Pulmonary artery endothelial cell (primary cell): ENCODE measurements at places on chromosomes 5 and 9. TPM values are rescaled to one million over a fixed set of nuclear protein-coding genes. Genes with fewer than 3 reads are reported as not detected.

DNA sequence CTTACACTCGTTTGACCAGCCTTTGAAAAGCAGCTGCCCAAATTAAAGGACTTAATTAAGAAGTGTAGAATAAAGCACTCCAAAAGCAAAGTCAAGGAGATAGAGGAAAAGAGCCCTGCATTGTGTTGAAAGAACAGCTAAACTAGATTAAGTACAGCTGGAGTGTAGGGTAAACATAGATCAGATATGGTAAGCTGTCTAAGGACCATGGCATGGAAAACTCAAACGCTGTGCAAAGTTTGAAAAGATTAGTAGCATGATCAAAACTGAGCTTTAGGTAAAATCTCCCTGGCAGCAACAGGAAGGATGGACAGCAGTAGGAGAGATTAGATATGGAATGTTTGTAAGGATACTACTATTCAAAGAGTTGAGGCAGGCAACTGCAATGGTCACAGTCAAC lies 55.4 kb downstream of the BNC2 start:
- DNase-seq: no peak

DNA sequence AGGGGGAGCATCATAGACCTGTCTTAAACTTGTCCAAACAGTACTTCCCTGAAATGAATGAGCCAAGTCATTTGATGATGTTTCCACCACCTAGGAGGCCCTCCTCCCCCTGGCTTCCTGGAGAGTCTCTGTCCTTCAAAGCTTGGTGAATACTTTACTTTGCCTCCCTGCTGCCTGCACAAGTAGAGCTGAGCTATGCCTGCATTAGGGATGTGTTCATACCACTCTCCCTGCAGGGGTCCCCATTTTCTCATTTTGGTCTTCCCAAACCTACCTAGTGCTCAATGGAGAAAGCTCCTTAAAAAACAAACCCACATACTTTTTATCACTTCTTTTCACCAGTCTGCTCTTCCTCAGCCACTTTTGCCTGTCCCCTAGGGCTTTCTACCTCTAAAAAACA lies 7.7 kb downstream of the CCNI2 start:
- no peak for DNase-seq

Gene CXCL14
- not detected in 2 replicates for total RNA-seq

DNA sequence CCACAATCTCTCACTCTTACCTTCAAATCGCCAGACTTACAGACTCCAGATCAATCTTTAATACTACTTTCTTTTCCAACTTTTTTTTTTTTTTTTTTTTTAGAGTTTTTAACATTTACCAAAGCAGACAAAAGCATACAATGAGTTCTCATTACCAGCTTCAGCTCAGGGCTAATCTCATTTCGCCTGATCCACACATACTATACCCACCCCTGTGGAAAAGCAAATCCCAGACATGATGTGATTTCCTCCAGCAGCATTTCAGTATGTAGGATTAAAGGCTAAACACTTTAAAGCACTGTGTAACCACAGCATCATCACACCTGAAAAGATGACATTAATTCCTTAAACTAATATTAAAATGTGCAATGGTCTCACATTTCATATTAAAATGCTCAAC lies 138.8 kb upstream of the RETREG1 start:
- no peak for DNase-seq

Gene KIF27
- total RNA-seq: 2.3 and 2.7 TPM in 2 replicates

DNA sequence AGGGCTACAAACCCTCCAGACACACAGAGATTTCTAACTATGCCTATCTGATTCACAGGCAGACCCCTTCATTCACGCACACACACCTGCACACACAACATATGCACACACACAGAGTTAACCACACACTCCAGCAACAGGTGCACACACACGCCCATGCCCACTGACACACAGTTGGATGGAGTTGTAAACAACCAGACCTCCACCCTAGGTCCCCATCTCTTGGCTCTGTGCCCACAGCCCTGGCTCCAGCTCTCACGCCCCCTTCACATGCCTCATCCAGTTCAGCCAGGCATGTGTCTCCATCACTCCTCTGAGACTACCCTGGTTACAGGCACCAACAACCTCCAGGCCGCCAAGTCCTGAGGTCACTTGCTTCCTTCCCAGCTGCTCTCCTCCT lies 61.1 kb downstream of the PSD2 start:
- no peak for DNase-seq

DNA sequence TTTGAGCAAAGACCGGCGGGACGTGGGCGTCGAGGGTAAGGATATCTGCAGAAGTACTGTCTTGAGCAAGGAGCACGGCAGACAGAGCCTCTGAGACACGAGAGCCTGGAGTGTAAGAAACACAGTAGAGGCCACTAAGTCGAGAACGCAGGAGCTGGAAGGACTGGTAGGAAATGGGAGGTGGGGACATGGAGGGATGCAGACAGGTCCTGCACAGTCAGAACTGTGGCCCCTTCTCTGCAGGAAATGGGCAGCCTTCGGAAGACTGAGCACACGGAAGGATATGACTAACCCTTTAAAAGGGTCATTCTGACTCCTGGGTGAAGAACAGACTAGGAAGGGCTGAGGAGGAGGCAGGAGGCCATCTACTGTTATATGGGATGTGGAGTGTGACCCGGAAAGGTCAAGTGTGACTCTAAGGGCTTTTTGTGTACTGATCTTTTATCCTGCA lies 1.4 kb upstream of the CAMSAP1 start:
- DNase-seq: no peak

Gene GABRG2
- total RNA-seq: not detected in 2 replicates

- DNase-seq: no peak
Measured at GRCh38 chr9:9892217-9892616, 720.6 kb downstream of the PTPRD start.
